ENCODE measurements at places on chromosomes 6 and 20.

GRCh38 chr6:108465098-108465495, 95.6 kb upstream of the FOXO3 start:
- DNase-seq, result no peak

DNA sequence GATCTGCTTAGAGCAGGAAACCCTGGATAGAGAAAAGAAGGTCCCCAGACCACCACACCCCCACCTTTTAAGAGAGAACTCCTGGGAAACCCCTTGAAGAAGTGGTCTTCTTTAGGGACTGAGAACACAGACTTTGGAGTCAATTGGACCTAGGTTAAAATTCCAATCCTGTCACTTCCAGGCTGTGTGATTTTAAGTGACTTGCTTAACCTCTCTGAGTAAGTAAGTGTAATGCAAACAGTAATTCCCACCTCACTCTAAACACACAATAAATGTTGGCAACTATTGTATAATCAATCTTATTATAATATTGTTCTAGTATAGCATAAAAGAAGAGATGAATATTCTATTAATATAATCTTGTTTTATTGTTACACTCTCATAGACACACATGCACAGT, 3.3 kb downstream of the TFEB start:
- DNase-seq, result no peak

GRCh38 chr6:25652007-25652515, at the start of gene SCGN:
SCGN (plus strand) TSS chr6:25652215; CDS start chr6:25652404, 189 bp downstream.
- DNase-seq, result no peak

DNA sequence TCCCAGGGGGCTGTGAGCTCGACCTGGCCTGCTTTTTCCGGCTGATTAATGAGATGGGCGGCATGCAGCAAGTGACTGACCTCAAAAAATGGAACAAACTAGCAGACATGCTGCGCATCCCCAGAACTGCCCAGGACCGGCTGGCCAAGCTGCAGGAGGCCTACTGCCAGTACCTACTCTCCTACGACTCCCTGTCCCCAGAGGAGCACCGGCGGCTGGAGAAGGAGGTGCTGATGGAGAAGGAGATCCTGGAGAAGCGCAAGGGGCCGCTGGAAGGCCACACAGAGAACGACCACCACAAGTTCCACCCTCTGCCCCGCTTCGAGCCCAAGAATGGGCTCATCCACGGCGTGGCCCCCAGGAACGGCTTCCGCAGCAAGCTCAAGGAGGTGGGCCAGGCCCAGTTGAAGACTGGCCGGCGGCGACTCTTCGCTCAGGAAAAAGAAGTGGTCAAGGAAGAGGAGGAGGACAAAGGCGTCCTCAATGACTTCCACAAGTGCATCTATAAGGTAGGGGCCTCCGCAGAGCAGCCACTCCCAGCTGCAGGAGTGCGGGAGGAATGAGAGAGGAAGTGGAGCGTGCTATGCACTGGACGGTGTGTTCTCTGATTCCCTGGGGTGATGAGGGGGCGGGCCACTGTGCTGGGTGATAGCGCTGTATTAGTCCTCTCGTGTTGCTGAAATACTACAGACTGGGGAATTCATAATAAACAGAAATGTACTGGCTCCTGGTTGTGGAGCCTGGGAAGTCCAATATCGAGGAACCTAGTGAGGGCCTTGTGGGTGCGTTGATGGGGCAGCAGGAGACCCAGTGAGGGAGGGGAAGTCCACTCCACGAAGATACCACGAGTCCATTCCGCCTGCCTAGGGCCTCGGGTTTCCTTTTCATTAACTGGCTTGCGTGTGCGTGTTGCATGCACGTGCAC, 161.7 kb downstream of the DTNBP1 start:
- no peak for DNase-seq

DNA sequence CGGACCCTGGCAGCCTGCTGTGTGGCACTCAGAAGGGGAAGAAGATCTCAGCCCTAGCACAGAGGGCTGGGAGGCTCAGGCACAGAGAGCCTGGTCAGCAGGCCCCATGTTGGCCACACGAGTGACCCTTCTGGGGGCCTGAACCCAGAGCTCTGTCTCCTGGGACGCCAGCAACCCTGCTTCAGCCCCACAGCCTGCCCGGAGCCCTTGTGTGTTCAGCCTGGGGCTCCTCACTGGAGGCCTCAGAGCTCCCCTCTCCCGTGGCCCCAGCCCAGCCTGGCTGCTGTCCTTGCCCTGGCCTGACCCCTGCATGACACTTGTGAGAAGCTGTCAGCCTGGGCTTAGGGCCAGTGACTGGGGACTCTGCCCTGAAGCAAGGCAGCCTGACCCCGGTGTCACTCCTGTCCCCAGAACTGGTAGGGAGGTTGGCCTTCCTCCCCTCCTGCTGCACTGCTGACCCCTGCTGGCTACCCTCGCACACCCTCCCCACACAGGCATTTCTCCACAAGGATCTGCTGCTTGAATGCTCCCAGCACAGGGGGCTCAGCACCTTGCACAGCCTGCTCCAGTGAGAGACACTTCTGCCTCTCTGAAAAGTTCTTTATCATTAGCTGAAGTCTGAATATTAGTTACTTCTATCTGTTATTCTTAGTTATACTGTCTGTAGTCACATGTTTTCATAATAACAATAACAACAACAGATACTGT, 15.4 kb upstream of the IP6K3 start:
- no peak for DNase-seq

DNA sequence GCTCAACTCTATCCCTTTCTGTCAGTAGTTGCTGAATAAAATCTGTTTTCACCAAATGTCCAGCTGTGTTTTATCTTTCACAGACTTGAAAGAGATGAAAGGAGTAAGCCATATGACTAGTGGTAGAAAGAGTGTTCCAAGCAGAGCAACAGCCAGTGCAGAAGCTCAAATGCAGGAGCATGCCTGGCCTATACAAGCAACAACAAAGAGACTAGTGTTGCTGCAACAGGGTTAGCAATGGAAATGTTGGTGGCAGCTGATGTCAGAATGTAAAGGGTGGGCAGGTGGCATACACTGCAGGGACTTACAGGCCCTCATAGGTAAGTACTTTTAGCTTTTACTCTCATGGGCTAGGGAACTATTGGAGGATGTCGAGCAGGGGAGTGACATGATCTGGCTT, 5.2 kb upstream of the HINT3 start:
- DNase-seq, result no peak

- no peak for DNase-seq
These were observed 4.4 kb upstream of the ARFGAP1 start for GRCh38 chr20:63268256-63268655.

GRCh38 chr20:64035066-64035932, 683 bp upstream of the C20orf204 start:
- no peak for DNase-seq

DNA sequence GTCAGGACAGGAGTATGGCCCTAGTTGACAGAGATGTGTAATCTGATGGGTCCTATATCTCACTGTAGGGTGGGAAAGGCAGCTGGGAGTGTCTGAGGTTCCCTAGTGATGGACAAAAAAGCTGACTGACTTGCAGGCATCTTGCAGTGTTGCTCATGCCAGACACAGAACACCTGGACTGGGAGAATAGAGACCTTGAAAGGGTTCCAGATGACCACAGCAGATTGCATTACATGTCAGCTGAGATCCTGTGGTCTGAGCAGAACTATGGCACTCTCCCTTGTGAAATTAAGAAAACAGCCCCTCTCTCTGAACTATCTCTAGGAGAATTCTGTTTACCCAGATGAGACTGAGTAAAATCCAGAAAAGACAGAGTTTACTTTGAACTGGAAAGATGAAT, 212.6 kb upstream of the MAN1A1 start:
- no peak for DNase-seq
